ENCODE measurements at places on chromosomes 6 and 20. TPM values are rescaled to one million over a fixed set of nuclear protein-coding genes. Genes with fewer than 3 reads are reported as not detected.

EMILIN3 gene
- total RNA-seq = 1.3 TPM

PBOV1 gene
- total RNA-seq = not detected

PTCHD4 gene
- total RNA-seq = 2.8 TPM

DEFB123 gene
- not detected for total RNA-seq

C20orf141 gene
- not detected for total RNA-seq

FHL5 gene
- total RNA-seq = not detected

CCNC gene
- 39.7 TPM for total RNA-seq

TNXB gene
- total RNA-seq = 3.0 TPM

FAM162B gene
- not detected for total RNA-seq
